IPS DF 19.7 (cell line): ENCODE measurements at places on chromosomes 12 and 14.

GRCh38 chr12:110426406-110426805 lies 22.9 kb upstream of the ANAPC7 start:
- no peak for DNase-seq

DNA sequence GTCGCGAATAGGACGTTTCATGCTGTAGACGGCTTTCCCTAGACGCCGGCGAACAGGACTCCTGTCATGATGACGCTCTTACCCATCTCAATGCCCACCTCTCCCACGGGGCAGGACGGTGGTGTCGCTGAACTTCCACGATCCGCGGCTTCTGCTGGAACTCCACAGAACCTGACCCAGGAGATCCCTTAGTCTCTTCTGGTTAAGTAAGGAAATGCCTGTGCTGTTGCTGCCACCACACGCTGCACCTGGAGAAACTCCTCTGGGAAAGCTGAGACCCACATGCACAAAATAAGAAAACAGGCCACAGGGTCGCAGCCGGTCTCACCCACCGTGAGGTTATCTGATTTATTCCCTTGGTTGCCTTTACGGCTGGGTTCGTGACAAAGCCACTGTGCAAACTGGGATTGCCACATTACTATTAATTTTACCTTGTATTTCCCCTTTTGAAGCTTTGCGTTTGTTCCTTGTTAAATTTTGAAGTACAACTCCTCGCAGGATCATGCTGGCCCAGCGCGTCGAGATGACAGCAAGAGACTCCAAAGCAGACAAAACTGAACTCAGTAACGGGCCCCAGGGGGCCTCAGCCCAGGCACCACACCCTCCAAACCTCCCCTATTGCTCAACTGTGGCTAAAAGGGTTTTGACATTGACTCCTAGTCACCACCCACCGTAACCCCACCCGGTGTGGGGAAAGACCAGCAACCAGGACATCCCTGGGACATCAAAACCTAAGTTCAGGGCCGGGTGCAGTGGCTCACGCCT lies 9.2 kb upstream of the MMP17 start:
- no peak for DNase-seq

DNA sequence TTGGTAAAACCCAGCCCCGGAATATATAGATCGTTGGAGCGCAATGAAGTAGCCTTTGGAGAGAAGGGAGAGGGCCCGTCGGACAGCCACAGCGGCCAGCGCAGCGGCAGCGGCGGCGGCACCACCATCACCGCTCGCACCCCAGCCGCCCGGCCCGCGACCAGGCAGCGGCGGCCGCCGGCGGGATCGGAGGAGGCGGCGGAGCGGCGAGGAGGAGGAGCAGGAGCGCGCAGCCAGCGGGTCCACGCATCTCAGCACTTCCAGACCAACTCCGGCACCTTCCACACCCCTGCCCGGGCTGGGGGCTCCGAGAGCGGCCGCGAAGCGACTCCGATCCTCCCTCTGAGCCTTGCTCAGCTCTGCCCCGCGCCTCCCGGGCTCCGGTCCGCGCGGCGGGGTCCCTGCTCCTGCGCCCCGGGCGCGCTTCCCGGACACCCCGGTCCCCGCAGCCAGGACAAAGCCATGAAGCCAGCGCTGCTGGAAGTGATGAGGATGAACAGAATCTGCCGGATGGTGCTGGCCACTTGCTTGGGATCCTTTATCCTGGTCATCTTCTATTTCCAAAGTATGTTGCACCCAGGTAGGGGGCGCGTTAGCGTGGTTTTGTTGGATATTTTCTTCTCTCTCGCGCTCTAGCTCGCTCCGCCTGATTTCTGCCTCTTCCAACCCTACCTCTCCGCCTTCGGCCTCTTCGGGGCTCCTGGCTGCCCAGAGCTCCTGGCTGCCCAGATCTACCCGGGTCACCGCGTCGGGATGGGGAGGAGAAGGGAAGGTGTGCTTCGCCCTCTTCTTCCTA lies 400 bp downstream of the CHST11 start:
- peak; percentile 23 for DNase-seq

- DNase-seq = no peak
Measured at GRCh38 chr12:118964988-118965387, 16.4 kb upstream of the SRRM4 start.

DNA sequence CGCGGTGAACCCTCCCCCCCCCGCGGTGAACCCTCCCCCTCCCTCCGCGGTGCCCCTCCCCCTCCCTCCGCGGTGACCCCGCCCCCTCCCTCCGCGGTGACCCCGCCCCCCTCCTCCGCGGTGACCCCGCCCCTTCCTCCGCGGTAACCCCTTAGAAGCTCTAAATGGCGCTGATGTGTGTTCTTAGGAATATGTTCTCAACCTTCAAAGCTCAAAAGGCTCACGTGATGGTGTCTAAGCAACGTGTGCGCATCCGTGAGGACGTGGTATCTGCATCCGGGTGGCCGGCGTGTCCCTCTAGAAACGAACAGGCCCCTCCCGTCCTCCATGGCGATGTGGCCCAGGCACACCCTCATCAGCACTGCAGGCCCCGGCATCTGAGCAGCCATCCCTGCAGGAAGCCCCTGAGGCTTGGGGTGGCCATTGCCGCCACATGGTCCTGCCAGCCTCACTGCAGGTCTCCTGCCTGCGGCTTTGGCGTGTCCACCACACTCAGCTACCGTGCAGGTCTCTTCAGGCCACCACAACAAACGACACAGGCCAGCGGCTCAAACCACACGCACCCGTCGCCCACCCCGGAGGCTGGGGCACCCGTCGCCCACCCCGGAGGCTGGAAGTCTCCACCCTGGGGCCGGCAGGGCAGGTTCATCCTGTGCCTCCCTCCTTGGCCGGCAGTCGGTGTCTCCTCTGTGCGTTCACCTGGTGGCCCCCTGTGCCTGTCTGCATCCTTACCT lies 14.5 kb upstream of the FBRSL1 start:
- DNase-seq = no peak

DNA sequence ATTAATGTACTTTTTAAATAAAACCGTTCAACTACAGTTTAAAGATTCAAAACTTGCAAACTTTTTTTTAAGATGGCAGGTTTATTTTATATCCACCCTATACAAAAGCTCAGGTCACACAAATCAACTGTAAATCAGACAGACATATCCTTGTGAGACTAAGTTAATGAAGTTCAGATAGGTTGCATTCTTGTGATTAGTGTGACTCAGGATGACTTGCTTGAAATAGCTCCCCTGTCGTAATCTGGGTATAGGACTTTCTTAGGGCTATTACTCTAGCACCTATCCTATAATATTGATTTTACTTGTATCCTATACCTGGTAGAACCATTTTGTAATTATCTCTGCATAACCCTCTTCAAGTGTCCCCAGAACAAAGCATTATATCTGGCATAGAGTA lies 9.5 kb upstream of the PRKD1 start:
- no peak for DNase-seq

DNA sequence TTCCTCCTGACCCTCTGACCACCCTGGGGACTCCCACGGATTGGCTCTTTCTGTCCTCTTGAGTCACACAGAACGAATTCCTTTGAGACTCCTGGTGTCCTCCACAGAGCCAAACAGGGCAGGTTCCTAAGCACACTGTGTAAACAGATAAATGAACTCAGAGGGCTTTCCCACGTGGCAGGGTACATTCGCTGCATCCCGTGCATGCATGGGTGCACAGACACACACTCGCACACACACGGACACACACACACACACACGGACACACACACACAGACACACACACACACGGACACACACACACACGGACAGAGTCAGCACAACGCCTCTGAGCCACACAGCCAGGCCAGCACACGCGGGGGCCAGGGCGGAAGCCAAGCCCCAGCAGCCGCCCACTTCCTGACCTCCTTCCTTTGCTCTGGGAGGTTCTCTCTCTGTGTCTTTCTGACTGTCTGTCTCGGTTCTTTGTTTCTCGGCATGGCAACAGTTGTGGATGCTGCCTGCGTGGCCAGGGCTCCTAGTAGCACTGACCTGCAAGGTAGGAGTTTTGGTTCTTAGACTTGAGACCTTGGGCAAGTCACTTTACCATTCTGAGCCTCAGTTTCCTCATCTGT lies 706 bp downstream of the CRACR2A start:
- no peak for DNase-seq

DNA sequence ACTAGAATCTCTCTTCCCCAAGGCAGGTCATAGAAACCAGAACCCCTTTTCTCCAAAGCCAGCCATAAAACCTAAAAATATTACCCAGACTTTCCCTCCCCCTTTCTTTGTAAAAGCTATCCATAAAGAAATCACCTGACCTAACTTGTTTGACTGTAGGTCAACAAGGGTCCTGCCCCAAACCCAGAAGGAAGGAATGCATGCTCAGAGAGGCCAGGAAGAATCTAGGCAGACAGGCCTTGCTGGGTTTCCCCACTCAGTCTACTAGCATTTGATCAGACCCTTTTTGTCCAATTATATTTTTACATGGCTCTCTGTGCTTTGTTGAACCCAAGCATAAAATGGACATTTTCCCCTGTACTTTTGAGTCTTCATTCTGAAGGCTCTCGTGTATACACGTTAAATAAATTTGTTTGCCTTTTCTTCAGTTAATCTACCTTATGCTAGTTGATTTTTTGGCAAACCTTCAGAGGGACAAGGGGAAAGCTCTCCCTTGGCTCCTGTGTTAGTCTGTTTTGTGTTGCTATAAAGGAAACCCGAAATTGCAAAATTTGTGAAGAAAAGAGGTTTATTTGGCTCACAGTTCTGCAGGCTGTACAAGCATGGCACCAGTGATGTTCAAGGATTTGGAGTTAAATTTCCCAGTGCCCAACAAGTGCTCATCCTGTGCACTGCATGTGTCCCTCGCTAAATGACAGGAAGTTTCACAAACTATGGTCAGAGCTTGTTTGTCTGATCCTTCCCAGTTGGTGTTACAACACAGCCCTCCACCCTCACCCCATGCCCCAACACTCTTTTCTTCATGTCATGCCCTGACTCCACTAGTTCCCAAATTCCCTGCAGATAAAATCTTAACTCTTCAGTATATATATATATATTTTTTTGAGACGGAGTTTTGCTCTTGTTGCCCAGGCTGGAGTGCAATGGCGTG lies 14.2 kb upstream of the RASSF3 start:
- DNase-seq = no peak

DNA sequence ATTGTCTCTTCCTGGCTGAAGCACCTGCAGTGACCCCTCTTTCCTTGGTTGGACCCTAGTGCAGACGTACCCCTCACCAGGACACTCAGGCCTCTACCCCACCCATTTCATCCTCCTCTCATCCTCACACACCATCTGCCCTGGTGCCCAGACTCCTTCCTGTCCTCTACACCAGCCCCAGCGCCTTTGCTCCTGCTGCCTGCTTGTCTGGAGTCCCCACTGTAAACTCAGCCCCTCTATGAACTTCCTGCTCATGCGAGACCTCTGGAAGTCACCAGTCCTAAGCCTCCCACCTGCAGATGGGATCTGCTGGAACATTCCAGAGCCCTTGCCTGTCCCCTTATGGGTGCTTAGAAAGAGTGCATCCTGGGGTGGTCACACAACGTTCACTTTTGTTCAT lies 242.5 kb downstream of the ADGRD1 start:
- DNase-seq = no peak

GRCh38 chr12:116559162-116559935 lies at the start of gene MAP1LC3B2:
Gene MAP1LC3B2 (plus strand): TSS chr12:116559381. CDS start chr12:116575943, 16,562 bp downstream.
- DNase-seq = no peak

DNA sequence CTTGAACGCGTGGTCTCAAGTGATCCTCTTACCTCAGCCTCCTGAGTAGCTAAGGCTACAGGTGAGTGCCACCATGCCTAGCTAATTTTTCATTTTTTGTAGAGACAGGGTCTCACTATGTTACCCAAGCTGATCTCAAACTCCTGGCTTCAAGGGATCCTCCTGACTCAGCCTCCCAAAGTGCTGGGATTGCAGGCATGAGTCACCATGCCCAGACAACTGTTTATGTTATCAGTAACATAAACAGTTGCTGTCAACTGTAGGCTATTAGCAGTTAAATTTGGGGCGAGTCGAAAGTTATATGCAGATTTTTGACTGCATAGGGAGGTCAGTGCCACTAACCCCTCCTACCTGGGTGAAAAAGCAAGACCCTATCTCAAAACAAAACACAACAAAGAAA lies 26.2 kb upstream of the LRRK2 start:
- no peak for DNase-seq

DNA sequence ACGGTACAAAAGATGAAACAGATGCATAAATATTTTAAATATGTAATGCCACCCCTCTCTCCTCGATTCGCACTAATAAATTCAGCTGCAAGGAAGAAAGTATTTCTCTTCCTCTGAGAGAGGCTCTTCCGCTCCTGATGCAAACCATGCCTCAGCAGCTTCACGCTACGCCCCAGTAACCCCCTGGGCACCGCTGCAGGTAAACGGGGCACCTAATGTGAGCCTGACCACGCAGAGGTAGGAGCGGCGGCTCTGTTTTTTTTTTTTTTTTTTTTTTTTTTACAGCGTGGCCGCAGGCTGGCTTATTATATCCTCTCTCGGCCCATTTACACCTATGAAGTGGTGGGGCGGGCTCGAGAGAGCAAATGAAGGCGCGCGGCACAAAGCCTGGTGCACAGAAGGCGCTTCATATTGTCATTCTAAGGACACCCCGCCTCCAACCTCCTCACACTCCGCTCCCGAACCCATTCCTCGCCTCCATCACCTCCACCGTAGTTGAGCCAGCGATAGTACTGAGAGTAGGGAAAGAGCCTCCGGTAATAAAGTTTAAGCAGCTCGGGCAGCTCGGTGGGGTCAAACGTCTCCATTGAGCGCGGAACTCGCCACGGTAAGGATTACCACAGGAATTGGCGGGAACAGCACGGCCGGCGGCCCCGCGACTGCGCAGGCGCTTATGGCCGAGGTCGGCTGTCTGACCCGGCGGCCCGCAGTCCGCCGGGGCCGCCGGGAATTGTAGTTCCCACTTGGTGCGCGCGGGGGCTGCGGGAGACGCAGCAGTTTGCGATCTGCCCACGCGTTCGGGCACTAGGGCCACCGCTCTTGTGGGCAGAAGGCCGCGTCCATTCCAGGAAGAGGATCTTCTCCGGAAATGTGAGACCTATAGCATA lies at the start of gene PRIM1:
Gene PRIM1, minus strand, starts transcription at position 612 of the 887 bp plus-strand sequence. Its CDS starts 25 bp downstream, at position 587.
- DNase-seq = no peak

DNA sequence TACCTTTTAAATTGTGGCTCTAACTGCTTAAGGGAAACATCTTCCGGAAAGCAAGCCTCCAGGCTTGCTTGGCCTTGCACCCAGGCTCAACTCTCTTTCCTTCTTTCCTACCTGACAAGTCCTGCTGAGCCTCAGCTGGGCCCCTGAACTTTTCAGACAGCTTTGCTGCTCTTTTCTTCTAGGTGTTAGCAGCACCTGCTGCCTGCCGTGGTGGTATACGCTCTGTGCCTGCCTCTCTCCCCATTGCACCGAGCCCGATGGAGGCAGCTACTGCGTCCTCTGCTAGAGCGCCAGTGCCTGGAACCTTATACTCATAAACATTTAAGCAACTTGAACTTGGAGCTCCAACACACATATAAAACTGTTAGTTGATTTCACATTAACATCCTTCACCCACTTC lies 195.7 kb downstream of the ANO6 start:
- DNase-seq = no peak

- DNase-seq = no peak
Measured at GRCh38 chr12:109880043-109880931, at the start of gene GLTP. Gene GLTP (minus strand): TSS chr12:109880541. CDS start chr12:109880374, 167 bp downstream.

GRCh38 chr14:61099216-61099835 lies 118.3 kb downstream of the SLC38A6 start:
- DNase-seq = no peak

GRCh38 chr14:103281496-103282231 lies 52.4 kb upstream of the EIF5 start:
- DNase-seq = no peak

- no peak for DNase-seq
Measured at GRCh38 chr12:3759878-3760277, 7.0 kb upstream of the CRACR2A start.
